ENCODE measurements at places on chromosomes 12 and 14. TPM values are rescaled to one million over a fixed set of nuclear protein-coding genes. Genes with fewer than 3 reads are reported as not detected.
A peak's percentile ranks its signal among the peaks of the same experiment; 100 is the strongest.

- DNase-seq: peak; percentile 9
These were observed 91.8 kb downstream of the RGS6 start for GRCh38 chr14:72024043-72024407.

DNA sequence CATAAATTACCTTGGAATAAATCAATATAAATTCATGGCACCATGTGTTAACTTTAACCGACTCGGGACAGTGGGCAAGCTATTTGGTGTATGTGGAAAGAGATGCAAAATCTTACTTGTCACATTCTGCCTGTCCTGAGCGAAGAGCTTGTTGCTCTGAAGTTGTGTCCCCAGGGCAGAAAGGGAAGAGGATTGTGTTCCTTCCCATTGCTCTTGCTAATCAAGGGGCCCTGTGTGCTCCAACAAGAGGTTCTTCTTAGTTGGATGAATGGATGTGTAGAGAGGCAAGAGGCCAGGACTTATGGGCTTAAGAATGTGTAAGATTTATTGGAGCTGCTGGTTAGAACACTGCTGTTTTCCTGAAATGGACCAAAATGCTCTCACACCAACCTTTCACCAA lies 36.5 kb upstream of the FRS2 start:
- no peak for DNase-seq

DNA sequence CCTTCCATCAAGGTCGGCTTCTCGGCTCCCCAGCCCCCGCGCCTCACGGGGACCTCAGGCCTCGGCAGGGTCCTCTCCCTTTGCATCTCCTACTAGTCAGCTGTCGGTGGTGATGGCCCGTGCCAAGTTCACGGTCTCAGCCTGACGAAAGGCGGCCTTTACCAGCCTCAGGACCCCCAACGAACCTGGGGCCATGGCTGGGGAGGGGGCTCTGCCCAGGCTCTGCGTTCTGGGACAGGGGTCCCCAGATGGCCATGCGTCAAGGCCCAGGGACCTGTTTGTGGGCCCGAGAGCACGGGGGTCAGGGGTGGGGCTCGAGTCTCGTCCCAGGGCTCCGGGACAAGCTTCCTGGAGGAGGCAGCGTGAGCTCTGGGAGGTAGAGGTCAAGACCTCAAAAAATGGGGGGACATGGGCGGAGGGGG lies 32.8 kb upstream of the DEGS2 start:
- DNase-seq: peak; percentile 10

GRCh38 chr12:124273630-124274029 lies 21.3 kb upstream of the RFLNA start:
- peak; percentile 68 for DNase-seq

GRCh38 chr12:109671502-109671901 lies 42.1 kb upstream of the FAM222A start:
- no peak for DNase-seq

- DNase-seq: peak; percentile 65
These were observed 107.1 kb downstream of the PLEKHA5 start for GRCh38 chr12:19236656-19237055.

- DNase-seq: peak; percentile 43
These were observed 13.0 kb downstream of the TRMT61A start for GRCh38 chr14:103541709-103542604.

GRCh38 chr12:102992297-102992696 lies 34.8 kb downstream of the ASCL1 start:
- DNase-seq: no peak

- peak; percentile 3 for DNase-seq
These were observed 233.5 kb downstream of the EFCAB11 start for GRCh38 chr14:89720741-89721729.

DNA sequence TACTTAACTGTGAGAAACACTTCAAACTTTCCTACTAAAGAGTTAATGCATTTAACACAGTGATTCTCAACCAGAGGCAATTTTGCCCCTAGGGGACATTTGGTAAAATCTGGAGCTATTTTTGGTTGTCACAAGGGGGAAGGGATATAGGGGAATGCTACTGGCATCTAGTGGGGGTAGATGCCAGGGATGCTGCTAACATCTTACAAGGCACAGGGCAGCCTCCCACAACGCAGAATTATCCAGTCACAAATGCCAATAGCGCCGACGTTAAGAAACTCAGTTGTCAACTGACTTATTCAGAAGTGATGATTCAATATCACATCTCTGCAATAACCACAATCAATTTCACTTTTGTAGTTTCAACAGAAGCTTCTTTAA lies 2.0 kb downstream of the EEA1 start:
- peak; percentile 85 for DNase-seq

DNA sequence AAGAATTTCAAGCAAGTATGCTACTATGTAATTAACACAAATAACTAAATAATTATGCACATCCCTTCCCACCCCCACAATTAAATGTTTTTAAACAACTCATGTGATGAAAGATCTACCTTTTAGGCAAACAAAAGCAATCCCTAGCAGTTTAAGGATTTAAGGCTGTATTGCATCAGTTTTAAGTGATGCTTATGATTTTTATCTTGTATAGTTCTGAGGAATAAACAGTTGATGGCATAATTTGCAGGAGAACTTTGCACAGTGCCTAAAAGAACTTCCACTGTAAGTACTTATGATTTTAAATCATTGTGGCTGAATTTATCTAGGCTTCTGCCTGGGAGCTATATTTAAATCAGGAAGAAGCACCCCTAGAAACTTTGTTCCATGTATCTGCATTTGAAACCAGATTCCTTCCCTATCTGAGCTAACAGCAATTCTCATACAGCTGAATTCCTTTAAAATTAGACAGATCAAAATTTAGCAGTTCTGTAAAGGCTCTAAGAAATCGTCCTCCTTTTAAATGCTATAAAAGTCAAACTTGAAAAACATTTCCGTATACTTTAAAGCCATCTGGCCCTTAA lies 388.6 kb downstream of the BCAT1 start:
- DNase-seq: no peak

DNA sequence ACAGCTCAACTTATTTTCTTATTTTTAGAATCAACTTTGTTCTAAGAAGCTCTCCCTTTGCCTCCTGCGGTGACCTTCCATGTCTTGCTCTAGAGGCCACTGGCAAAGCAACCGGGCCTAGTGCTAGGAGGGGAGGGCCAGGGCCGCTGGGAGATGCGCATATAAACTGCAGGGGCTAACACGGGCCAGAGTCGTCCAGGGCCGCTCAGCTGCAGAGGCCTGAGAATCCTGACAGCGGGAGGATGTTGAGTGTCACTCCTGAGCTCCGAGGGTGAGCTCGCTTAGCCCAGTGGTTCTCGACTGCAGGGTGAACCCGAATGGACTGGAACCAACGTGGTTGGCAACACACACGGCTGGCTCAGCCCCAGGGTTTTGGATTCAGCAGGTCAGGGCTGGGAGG lies 6.5 kb upstream of the PIWIL1 start:
- DNase-seq: no peak

GRCh38 chr14:44763356-44763755 lies 198.4 kb downstream of the KLHL28 start:
- DNase-seq: no peak

DNA sequence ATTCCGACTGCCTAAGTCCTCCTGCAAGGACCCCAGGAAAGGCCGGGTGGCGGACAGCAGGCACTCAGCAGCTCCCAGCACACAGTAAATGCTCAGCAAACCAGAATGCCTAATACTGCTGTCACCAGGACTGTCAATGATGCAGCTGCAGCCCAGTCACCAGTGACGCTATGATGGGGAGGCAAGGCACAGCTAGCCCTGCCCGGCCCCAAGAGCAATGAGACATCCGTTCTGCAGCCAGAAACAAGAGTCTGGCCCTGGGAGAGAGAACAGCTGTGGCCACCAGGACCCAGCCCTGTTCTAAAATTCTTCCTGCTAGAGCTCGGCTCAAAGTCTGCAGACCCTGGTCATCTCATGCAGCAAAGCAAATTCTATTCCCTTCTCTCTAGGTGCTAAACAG lies 69.8 kb downstream of the NCOR2 start:
- peak; percentile 97 for DNase-seq

GRCh38 chr12:29530436-29530835 lies 33.0 kb upstream of the OVCH1 start:
- DNase-seq: no peak

- no peak for DNase-seq
These were observed 11.7 kb downstream of the STK38L start for GRCh38 chr12:27255806-27256205.

DNA sequence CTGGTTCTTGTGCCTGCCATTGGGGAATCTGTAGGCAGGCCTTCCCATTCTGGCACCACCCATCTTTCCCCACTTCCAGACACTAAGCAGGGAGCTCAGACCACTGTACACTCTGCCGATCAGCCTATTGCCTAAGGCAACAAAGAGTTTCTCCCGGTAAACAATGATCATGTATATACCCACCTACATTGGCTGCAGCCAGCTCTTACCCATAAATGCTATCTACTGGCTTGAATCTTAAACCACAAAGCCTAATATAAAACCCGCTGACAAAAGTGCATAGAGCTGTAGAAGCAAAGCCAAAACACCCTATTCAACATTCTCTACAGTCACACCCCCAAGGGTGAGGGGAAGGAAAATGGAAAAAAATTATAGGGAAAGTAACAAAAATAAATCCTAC lies 20.8 kb upstream of the GLIPR1 start:
- DNase-seq: no peak

- peak; percentile 28 for DNase-seq
These were observed 37.3 kb upstream of the RCOR1 start for GRCh38 chr14:102554821-102555819.

- no peak for DNase-seq
These were observed 203.1 kb downstream of the ETNK1 start for GRCh38 chr12:22828066-22828465.

GRCh38 chr14:63918411-63918810 lies 65.6 kb downstream of the SYNE2 start:
- no peak for DNase-seq

DNA sequence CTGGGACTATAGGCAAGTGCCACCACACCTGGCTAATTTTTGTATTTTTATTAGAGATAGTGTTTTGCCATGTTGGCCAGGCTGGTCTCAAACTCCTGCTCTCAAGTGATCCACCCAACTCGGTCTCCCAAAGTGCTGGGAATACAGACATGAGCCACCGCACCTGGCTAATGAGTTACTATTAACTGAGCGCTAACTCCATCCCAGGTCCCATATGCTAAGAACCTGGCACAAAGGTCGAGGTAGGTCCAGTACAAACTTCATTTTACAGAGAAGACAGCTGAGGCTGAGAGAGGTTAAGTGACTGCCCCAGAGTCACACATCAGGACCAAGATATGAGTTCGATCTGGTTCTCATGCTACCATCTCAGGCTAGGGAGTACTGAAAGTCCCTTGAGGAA lies 4.5 kb upstream of the PLA2G1B start:
- no peak for DNase-seq

Gene TMEM117
- total RNA-seq: 25.6 TPM

Gene TCL1B
- not detected for total RNA-seq

Gene CCNK
- total RNA-seq: 20.8 TPM

Gene BHLHE41
- 5.9 TPM for total RNA-seq

Gene RERGL
- not detected for total RNA-seq

Gene CEBPE
- not detected for total RNA-seq

Gene VASH1
- total RNA-seq: 4.7 TPM

All from myocyte (in vitro differentiated cells).